ENCODE measurements at places on chromosomes 1 and 21.

DNA sequence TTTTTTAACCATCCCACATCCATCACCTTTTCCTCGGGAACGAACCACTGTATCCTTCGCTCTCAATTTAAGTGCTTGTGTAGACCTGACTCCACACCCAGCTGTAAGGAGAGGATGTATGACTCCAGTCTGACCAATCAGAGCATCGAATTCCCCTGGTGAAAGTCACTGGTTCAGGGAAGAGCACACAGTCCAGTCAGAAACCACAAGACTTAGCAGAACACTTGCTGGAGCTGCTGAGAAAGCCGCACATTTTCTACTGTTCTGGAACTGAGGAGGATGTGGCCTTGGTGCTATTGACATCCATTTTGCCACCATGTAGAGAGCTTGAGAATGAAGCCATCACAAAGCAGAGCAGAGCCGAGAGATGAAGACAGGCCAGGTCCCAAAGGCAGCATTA is 59.9 kb upstream of the CNN3 start:
- DNase-seq, result no peak

- DNase-seq, result no peak
Measured at GRCh38 chr1:29383746-29384371, 147.5 kb downstream of the PTPRU start.

GRCh38 chr1:40872276-40872675 is 10.1 kb upstream of the CITED4 start:
- DNase-seq, result no peak

DNA sequence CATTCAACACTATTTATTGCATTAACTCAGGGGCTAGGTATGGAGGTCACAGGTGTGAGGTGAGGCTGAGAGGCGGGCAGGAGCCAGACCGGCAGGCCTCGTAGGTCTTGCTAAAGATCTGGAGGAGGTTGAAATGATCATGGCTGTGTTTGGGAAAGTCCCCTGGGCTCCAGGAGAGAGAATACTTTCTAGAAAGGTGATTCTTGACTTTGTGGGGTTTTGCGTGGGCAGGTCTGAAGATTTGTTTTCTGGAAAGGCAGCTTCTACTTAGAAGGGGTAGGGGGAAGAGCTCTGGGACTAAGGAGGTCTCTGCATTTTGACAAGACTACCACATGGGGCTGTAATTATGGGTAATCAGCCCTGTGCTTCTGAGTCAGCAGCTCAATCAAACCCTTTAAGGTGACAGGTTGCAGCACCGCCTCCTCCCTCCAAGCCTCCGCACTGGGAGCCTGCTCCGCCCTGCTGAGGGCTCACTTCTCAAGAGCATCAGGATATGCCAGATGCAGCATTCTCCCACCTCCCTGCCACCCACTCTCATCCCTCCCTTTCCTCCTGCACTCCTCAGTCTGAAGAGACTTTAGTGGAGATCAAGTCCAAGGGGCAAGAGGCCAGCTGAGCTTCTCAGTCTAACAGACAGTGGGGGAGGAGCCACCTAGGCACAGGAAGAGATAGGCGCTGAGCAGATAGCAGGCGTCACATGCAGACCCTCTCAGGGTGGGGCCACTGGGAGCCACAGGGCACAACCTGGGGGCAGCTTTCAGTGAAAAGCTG is 30.5 kb downstream of the SLC30A1 start:
- DNase-seq, result no peak

DNA sequence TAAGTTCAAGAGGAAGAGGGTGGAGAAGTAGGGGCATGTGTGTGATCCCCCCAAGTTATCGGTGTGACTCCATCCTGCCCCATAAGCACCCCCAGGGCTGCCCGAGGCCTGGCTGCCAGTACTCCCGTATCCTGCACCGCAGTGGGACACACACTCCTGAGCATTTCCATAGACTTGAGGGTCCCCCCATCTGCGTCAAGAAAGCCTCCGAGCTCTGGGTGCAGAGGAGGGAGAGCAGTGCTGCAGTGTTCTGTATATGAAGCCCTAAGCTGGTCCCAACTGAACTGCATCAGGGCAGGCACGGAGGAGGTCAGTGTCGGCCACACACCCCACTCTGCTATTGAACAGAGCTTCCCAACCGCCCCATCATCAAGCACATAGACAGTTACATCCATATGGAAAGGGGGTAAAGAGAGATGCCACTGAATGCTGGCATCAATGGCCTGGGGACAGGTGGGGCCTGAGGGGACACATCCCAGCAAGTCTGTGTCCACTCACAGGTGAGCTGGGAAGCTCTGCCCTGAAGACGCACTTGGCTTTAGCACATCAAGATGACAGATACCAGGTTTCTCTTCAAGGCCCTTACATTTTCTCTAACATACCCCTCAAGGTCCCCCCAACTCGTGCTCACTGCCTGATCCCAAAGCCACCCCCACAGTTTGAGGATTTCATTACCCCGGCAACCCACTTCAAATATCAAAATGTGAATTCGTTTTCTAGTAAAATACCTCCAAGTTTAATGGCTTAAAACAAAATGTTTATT is 64.3 kb downstream of the EVA1C start:
- no peak for DNase-seq

DNA sequence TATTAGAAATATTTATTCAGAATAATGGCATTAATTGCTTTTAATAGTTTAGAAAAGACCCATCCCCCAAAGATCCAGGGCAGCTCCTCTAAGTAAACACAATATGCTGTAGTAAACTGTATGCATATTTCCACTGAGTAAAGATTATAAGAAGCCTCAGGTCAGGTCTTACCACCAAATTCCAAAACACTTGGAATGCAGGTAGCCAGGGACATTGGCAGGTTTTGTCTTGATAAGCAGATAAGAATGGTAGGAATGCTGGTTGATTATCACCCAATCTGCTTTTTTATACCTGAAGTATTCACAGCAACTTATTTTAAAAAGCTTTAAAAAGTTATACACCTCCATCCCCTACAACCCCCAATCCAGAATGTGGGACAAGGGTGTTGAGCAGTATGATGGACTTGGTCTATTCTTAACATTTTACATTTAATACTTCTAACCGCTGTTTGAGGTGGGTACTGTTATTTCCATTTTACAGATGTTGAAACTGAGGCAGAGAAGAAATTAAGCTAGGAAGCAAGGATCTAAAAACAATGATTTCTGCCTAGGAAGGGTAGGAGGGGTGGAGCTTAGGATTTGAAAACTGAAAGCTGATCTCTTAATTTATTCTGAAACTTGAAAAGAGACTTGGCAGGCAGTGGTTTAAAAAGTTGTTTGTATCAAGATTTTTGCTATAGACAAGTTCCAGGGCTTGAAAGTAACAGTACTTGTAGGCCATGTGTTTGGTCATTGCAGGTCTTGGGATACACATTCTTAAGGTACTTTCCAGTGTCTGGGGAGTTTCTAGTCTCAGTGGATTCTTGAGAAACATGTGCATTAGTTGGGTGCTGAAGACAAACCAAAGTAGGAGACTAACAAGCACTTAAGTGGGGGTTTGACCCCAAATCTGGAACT is 15.6 kb upstream of the THEM4 start:
- no peak for DNase-seq

DNA sequence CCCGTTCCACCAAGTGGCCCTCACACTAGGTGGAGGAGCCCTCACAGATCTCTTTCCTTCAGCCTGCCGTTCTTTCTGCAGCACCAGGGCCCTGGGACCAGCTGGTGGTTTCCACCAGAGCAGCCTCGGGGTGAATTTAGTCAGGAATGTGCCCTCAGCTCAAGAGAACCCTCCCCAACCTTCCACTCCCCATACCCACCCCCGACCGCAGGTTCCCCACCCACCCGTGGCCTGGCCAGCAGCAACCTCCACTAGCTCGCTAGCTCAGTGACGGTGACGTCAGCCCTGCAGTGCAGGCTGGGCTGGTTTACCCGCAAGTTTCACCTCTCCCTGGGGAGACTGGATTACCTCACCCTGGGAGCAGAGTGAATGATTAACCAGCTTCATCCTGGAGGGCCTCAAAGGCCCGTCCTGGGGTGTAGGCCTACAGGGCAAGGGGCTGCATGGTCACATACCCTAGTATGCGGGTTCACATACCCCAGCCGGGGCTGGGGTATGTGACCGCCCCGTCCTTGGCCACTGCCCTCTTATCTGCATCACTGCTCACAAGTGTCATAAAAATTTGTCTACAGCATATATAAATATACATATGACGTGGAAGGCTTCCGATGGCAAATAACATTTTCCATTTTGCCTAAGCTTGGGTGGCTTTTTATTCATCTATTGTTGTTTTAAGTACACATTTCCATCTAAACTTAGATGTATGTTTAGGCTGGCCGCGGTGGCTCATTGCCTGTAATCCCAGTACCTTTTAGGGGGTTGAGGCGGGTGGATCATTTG is 24.5 kb downstream of the ELF3 start:
- no peak for DNase-seq

DNA sequence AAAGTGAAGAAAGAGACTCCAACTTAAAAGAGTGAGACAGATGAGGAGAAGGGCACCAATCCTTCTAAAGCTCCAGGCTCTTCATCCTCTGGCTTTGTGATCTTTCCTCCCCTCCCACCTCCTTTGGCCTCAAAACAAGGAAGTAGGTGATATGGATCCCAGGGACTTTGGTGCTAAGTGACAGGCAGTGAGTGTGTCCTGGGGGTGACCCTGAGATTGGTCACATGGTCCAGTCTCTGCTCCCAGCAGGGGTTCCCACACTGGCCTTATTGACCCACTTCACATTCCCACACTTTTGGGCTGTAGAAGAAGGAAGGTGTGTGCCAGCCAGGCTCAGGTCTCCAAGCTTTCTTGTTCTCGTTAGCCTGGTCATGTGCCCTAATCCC is 401.2 kb upstream of the PROX1 start:
- DNase-seq, result no peak

DNA sequence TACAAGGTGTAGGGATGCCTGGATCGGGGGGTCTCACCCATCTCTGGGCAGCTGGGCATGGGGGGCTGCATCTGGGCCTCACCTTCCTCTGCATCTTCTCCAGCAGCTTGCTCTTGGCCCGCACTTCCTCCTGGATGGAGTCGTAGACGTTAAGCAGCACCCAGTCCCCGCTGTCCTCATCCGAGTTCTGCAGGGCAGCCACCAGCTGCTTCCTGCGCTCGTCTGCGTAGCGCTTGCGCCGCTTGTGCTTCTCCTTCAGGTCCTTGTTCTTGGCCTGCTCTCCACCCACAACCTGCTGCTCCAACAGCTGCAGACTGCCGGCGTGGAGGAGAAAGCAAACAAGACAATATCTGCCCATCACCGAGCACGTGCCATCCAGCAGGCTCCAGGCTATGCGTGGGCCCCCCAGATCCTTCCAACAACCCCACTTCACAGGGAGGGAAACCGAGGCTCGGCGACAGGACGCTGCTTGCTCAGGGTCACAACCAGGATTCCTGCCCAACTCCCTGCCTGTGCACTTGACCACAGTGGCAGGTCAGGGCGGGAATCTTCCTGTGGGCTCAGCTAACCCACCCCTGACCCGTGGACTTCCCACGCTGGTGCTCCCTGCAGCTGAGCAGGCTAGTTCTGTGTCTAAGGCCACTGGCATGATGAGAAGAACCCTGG is 21.5 kb upstream of the DDOST start:
- DNase-seq, result no peak

- no peak for DNase-seq
Measured at GRCh38 chr1:61748566-61748965, 6.3 kb downstream of the PATJ start.

- DNase-seq, result no peak
Measured at GRCh38 chr1:22850681-22851080, 122.0 kb downstream of the LACTBL1 start.

DNA sequence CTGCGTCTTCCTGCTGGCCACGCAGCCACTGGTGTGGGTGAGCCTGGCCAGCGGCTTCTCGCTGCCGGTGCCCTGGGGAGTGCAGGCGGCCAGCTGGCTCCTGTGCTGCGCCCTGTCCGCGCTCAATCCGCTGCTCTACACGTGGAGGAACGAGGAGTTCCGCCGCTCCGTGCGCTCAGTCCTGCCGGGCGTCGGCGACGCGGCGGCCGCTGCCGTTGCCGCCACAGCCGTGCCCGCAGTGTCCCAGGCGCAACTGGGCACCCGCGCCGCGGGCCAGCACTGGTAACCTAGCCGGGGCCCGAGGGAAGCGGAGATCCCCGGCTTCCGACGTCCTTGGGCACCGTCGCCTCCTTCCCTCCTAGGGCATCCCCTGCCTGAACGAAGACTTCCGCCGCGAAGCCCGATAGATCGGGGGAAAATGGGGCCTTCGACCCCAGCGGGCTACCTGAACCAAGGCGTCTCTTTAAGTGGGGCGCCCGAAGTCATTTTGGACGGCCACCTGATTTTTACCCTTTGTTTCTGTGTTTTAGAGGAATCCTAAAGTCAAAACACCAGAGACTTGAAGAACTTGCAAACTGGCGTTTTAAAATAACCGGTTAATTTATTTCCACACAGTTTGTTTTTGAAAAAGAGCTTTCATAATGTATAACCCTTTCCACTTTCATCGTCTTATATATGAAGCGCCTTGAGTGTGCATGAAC is 2.0 kb downstream of the GPR88 start:
- DNase-seq, result no peak

GRCh38 chr1:154265586-154265985 is 6.8 kb upstream of the HAX1 start:
- no peak for DNase-seq

DNA sequence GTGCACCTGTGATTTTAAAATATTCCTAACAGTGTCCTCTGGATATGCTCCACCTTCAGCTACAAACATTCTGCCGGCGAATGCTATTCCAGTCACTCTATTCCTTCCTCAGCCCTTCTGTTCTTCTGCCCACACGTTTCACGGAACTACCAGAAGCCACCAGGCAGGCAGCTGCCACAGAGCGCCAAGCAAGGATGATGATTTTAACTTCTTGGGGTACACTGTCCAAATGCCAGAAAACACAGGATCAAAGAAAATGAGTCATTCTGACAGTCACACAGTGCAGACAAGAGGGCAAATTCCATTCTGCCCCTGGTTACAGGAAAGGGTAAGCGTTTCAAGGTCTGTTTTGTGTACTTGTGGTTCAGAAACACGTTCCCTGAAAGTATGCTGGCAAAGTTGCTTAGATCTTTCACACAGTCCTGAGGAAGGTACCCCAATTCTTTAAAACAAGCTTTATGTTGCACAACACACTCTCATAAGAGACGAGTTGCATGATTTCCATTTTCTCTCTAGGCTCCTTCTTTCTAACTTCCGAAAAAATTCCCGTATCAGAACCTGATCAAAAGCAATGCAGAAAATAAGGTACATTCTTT is 508.3 kb upstream of the PKN2 start:
- DNase-seq, result no peak

DNA sequence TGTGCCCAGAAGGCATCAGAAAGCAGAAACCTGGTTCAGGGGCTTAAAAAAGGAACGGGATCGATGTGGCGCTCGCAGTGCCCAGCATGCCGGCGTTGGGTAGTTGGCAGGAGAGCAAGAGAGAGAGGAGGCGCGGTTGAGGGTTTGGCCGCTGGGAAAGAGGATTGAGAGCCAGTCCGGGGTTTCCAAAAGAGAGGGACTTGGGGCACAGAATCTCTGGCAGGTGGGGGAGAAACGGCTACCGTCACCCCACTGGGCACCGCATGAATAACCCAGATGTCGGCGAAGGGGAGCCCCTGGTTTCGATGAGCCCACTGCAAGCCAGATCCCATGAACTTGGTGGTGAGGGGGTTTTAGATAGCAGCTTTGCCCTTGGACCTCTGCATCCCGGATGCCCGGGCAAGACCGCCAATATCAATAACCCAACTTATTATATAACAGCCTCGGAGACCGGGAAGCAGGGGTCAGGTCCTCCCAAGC is 60.4 kb upstream of the ACOT11 start:
- DNase-seq, result no peak

- no peak for DNase-seq
Measured at GRCh38 chr1:60877376-60877775, 205.0 kb upstream of the NFIA start.

- DNase-seq, result no peak
Measured at GRCh38 chr1:28035420-28035819, 53.0 kb downstream of the EYA3 start.

- no peak for DNase-seq
Measured at GRCh38 chr21:31352836-31353235, 8.8 kb upstream of the TIAM1 start.

- DNase-seq, result no peak
Measured at GRCh38 chr1:232707142-232707541, 77.2 kb upstream of the SIPA1L2 start.
